ENCODE measurements at places on chromosomes 5 and 9.

- DNase-seq = no peak
These were observed 46.2 kb upstream of the GLRA1 start for GRCh38 chr5:151970885-151971284.

DNA sequence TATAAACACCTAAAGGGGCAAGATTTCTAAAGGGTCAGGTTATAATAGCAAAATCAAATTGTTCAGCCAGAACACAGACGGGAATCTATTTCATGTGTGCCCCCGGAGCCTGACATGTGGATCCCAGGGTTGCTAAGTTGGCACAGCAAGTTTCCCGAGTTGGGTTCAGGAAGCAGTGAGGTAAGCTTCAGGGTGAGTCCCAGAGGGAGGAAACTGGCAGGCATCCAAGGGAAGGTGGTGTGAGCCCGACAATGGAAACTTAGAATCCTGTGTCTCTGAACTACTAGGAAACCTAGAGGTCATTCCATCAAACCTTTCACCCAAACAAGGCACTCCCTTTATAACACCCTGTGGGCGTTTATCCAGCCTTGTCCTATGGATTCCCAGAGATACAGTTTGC is 98.4 kb downstream of the ADRB2 start:
- no peak for DNase-seq

GRCh38 chr5:56829137-56829908 is 14.0 kb downstream of the MAP3K1 start:
- no peak for DNase-seq

DNA sequence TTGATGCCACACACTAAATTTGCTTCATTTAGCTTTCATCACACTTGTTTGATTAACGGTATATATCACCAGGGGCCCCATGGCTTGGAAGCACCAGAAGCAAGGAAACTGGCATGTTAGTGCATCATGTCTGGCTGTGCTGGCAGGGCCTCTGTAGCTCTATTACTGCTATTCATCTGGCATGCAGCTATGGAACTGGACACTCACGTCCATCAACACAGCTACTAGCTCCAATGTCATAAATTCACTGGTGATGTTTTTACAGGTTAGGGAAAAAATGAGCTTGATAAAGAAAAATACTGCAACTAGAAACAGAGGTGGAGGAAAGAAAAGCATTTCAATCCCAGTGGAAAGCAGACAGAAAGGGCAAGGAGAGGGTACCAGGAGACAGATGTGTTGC is 343.2 kb downstream of the DEPDC1B start:
- no peak for DNase-seq

DNA sequence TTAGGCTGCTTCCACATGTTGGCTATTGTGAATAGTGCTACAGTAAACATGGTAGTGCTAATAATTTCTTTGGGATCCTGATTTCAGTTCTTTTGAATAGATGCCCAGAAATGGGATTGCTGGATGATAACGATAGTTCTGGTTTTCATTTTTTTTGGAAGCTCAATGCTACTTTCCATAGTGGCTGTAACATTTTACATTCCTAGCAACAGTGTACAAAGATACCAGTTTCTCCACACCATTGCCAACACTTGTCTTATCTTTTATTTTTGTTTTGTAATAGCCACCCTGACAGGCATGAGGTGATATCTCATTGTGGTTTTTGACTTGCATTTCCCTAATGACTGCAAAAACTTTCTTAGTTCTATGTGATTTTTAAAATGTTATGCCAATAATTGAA is 68.8 kb upstream of the LRRC70 start:
- no peak for DNase-seq

GRCh38 chr9:132780230-132781007 is 97.7 kb downstream of the AK8 start:
- no peak for DNase-seq

- peak; percentile 40 for DNase-seq
These were observed 143.2 kb upstream of the TRIM32 start for GRCh38 chr9:116543731-116544400.

GRCh38 chr9:127194881-127195713 is 69.5 kb upstream of the GARNL3 start:
- no peak for DNase-seq

DNA sequence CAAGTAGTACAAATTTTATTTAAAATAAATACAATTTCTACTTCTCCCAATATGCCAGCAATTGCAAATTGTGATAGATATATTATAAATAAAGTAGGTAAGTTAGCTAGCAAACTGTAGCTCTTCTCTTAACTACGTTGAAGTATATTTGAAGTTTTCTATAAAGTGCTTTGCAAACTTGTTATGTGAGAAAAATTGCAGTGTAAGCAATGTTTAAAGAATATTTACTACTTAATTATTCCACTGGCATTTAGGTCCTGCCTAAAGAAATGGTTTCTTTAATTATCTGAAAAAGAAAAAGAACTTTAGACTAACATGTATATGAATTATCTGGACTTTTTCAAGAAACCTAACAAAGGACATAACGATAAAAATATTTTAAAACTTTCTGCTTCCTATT is 1350.0 kb upstream of the CDH9 start:
- DNase-seq = no peak

DNA sequence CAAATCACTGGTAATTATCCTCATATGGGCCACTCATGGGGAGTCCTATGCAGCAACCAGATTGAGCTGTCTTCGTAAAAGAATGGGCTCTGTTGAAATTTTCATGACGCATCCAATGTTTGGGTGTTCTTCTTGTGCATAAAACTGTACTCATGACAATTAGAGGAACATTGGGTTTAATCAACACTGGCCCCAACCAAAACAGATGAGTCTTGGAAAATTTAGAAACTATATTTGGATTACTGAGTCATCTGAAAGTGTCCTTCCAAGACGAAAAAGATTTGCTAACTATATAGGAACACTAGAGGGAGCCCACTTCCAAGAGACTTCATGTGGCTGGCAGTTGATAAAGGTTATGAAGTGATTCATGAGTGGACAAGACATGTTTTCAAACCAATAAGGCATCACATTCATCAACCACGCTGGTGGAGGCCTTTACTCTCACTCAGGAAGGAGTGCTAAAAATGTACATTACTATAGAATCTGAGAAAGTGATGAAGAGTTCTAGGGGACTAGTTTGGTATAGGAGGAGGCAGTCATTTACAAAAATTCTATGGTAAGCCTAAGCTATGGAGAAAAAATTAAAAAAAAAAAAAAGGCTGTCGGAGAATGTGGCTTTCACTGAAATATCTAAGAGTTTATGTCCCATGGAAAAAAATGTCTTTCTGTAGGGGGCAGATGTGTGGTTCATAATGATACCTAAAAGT is 313.5 kb downstream of the PRDM9 start:
- DNase-seq = no peak

GRCh38 chr9:19992556-19992955 is 203.7 kb upstream of the SLC24A2 start:
- peak; percentile 36 for DNase-seq

DNA sequence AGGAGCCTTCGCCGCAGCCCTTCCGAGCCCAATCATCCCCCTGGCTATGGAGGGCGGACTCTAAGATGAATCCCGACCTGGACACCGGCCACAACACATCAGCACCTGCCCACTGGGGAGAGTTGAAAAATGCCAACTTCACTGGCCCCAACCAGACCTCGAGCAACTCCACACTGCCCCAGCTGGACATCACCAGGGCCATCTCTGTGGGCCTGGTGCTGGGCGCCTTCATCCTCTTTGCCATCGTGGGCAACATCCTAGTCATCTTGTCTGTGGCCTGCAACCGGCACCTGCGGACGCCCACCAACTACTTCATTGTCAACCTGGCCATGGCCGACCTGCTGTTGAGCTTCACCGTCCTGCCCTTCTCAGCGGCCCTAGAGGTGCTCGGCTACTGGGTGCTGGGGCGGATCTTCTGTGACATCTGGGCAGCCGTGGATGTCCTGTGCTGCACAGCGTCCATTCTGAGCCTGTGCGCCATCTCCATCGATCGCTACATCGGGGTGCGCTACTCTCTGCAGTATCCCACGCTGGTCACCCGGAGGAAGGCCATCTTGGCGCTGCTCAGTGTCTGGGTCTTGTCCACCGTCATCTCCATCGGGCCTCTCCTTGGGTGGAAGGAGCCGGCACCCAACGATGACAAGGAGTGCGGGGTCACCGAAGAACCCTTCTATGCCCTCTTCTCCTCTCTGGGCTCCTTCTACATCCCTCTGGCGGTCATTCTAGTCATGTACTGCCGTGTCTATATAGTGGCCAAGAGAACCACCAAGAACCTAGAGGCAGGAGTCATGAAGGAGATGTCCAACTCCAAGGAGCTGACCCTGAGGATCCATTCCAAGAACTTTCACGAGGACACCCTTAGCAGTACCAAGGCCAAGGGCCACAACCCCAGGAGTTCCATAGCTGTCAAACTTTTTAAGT is 819 bp downstream of the ADRA1B start:
- DNase-seq = no peak

DNA sequence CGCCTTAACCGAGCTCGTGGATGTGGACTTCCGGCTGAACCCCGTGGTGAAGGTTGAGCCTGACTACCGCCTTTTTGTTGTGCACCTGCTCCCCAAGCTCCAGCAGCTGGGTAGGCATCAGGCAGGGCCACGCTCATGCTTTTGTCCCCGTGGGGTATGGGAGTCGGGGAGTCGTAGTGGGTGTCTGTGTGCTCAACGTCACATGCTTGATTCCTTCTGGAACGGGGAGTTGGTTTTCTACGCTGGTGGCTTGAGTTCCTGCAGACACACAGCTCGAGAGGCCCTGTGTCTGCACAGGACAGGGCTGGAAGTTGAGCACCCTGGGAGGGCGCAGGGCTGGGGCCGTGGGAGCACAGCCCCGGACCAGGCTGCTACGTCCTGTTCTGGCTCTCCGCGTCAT is 8.0 kb downstream of the CEP72 start:
- DNase-seq = no peak

DNA sequence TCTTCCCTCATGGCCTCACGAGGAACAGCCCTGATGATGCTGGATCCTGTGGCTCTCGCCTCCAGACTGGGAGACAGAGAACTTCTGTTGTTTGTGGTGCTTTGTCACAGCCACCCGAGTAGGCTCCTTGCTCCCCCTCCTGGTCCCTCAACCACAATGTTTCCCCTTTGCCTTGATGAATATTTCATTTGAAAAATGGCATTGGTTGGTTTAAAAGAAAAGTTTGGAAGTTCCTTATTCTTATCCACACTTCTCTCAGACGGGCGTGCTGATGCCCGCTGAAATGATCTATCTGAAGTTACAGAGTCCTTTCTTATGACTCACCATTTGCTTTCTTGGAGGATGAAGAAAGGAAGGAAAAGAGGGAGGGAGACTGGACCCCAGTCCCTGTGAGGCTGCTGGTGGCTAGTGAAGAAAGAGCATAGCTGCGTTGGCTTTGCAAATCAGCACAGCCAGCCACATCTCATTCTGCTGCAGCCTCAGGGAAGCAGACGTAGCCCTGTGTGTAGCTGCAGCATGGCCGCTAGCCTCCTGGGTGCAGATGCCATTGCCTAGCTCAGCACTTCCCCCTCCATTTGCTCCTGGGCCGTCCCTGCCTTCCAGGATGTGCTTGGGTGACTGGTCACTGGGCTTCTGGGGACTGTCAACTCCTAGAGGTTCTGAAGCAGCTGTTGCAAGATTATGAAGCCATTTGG is 185.9 kb downstream of the ERCC6L2 start:
- DNase-seq = no peak
